ENCODE measurements at places on chromosomes 3 and 15. TPM values are rescaled to one million over a fixed set of nuclear protein-coding genes. Genes with fewer than 3 reads are reported as not detected.

ADGRG7 gene
- 26.5 TPM for total RNA-seq

CD96 gene
- total RNA-seq = 303 TPM

GRCh38 chr3:70333080-70333479 lies 20.6 kb upstream of the MDFIC2 start:
- DNase-seq = no peak

DNA sequence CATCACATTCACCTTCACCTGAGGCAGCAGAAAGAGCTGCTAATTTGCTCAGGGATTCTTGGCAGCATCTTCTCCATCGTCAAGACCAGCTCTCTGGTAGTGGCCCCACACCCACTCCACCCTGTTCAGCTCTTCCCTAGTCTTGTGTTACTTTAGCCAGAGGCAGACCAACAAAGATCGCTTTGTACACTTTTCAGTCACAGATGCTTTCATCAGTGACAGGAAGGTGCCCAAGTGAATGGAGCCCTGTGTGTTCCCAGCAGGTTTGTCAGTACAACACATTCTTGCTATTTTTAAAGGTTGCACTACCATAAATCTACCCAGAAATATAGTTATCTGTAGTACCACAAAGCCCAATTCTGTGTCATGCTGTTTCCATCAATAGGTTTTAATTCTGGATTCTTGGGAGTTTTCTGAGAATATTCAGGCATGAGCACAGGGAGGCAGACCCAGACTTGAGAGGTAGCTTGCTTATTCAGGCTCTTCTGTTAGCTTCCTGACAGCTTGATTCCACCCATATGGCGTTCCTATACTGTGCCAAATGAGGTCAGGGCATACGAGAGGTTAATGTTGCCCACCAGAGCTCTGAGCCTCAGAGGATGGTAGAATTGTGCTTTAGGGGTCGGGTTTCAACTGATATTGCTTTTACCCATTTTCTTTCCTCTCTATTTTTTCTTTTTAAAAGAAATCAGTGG lies 109.8 kb upstream of the MANF start:
- no peak for DNase-seq

AGBL1 gene
- not detected for total RNA-seq

MOBP gene
- not detected for total RNA-seq

Data from activated CD8-positive, alpha-beta T cell treated with anti-CD3 and anti-CD28 coated beads, Interleukin-2, amount 10 ng/mL, durations not matched to agents 7 days and 5 days (primary cell).